ENCODE measurements at places on chromosomes 5 and 9. TPM values are rescaled to one million over a fixed set of nuclear protein-coding genes. Genes with fewer than 3 reads are reported as not detected.

DNA sequence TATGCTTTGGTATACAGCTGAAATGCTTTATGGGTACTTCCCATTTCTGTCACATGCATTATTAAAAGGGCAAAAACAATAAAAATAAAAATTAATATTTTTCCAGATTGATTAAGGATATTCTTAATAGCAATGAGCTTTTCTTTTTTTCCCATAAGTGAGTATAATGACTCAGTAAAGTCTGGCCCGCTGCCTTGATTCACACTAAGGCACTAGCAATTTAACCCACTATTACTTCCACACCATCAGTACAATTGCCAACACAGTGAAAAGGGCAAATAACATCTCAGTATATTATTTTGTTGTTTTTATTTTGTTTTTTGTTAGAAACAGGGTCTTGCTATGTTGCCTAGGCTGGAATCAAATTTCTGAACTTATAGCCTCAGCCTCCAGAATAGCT, 150.1 kb downstream of the RNF180 start:
- no peaks in the 10 kb centered on the region for H3K27me3 ChIP-seq
- no peaks in the 10 kb centered on the region for H3K36me3 ChIP-seq
- H3K4me3 ChIP-seq: no peak overlapping the region
- no peak for DNase-seq
- H3K27ac ChIP-seq: no peak overlapping the region

DNA sequence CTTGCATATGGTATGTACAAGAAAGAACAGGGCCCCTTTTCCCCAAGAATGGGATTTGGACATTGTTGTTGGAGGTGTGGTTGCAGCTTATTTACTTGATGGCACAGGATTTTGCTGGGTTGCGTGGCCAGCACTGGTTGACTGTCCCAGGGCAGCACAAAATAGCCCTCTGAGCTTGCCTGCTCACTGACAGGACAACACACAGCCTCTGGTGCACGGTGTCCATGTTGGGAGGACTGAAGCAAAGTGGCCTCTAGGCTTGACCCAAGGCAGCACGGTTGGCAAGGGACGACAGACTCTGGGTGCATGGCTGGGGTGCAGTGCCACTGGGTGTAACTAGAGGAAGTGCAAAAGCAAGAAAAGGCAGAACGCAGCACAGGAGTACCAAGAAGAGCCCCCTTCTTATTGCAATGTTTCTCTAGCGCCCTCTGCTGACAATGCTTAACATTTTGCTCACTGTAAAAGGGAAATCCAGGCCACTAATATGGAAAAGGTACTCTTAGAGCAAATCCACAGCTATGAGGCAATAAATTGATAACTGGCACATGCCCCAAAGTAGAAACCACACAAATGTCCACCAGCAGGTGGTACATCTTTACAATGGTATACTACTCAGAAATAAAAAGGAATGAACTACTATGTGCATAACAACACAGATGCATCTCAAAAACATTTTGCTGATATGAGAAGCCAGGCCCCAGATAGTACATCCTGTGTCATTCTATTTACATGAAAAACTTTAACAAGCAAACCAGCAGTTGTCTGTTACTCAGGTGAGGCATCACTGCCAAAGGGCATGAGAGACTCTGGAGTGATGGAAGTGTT, 47.4 kb upstream of the BARX1 start:
- DNase-seq: peak; percentile 29
- H3K4me3 ChIP-seq: no peak overlapping the region
- H3K4me1 ChIP-seq: no peaks in the 10 kb centered on the region
- H3K27me3 ChIP-seq: no peaks in the 10 kb centered on the region
- no peak overlapping the region for H3K27ac ChIP-seq

MLANA gene
- total RNA-seq: not detected

NAIP gene
- total RNA-seq: 7.7 TPM

DNA sequence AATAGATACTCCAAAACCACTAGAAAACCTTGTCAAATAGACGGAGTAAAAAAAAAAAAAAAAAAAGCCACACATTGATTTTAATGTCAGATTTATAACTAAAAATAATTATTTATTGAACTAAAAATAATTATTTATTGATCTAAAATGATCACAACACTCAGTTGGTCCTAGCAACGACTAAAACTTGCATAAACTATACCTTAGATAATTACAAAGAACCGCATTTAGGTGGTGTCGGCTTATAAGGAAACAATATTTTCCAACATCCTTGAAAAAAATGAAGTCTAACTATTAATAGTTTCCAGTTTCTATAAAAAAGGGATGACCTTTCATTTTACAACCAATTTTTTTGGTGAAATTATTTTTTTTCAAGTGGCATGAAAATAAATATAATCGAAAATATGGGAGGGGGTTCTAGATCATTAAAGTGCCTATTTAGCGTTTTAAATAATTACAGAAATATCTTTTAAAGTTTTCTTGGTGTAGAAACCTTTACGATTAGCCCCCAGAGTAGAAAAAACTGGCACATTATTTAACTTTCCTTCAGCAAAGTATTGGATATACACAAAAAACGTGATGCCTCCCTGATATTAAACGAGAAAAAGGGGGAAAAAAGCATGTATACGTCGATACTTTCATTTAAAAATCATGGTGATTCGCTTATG, 3.7 kb downstream of the ARRDC3 start:
- H3K4me1 ChIP-seq: peaks cover 8% of the 10 kb centered on the region
- peak overlapping the region; percentile 100 for H3K27ac ChIP-seq
- no peak for DNase-seq
- H3K36me3 ChIP-seq: peaks cover 6% of the 10 kb centered on the region

DNA sequence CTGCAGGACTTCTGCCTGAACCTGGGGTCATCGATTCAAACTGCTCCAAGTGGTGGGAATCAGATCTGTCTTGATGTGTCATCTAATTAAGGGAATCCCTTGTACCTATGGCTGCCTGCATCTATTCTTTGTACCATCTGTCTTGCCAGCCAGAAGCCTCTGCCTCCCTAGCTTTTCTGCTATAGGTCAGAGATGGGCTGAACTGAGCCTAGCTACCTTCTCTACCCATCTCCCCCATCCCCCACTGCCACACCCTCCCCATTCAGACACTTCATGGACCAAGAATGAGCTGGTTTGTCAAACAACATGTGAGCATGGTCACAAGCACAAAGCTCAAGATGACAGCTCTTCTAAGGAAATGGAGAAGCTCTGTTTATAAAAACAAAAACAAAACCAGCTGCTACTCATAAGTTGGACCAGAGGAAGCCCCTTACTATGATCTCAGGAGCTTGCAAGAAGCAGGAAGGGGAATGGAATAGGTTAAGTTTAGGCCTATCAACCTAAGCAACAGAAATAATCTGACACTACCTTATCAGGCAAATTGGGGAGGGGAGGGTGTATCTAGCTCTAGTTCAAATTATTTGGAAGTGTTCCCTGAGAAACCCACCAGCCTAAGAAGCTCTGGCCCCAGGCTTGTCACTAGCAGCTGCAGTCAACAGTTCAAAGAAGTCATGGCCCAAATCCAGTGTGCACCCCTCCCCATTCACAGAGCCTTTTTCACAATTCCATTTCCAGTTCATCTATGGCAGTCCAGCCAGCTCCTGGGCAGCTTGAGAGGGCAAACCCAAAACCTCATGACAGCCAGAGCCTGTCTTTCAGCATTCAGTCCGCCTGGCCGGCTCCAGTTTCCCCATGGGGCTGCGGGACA, 29.9 kb downstream of the SKP1 start:
- no peaks in the 10 kb centered on the region for H3K4me1 ChIP-seq
- no peak overlapping the region for H3K27ac ChIP-seq
- H3K36me3 ChIP-seq: no peaks in the 10 kb centered on the region
- no peaks in the 10 kb centered on the region for H3K27me3 ChIP-seq
- no peak overlapping the region for H3K4me3 ChIP-seq
- no peak for DNase-seq

GARIN3 gene
- not detected for total RNA-seq

Data from colonic mucosa (tissue), 4 donors.